ENCODE measurements at places on chromosomes 5 and 9.

- DNase-seq: no peak
Observed at GRCh38 chr5:45335978-45336377, 360.2 kb downstream of the HCN1 start.

DNA sequence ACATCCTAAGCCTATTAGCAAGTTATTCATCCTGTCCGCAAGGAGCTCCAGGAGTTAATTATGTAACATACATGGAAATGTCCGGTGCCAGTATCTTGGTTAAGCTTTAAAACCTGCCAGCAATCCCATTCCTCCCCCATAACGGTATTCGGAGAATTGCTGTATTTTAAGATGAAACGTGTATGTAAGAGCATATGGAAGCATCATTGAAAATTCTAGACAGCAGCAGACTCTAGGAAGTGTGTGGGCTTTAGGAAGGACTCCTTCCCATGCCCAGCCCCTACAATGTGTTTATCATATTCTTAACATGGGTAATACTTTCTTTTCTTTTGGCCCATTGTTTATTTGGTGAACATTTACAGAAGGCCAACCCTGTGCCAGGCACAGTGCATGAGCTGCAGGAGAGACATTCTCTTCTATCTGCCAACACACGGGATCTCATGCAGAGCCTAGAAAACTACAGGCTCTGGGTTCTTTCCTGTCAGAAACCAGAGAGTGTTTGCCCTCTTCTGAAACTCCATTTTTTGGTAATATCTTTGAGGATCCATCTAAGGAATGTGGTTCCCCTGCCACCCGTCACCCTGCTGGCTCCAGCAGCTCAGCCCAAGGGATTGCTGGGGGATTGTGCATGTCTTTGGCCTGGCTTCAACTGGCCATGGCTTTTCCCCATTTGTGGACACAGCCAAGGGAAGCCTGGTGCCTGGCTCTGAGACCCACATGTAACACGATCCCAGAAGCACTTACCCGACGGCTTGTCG is 15.1 kb downstream of the ANGPTL2 start:
- DNase-seq: no peak

- no peak for DNase-seq
Observed at GRCh38 chr5:17438027-17438426, 60.0 kb upstream of the TAF11L2 start.

DNA sequence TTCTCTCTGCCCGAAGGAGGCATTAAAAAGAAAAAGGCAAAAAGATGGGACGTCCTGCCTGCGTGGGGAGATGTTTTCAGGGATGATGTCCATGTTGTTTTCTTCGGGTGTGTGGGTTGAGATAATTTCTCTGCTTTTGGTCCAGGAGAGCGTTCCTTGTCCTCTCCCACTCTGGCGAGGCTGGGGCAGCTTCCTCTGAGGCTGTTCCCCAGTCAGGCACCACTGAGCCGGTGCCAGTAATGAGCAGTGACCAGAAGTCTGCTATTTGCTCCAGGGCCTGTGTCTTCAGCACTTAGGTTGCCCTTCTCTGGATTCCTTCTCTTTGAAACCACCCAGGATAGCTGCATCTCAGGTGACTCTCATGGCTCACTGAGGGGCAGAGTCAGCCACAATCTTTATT is 71.5 kb downstream of the ACER2 start:
- DNase-seq: no peak

DNA sequence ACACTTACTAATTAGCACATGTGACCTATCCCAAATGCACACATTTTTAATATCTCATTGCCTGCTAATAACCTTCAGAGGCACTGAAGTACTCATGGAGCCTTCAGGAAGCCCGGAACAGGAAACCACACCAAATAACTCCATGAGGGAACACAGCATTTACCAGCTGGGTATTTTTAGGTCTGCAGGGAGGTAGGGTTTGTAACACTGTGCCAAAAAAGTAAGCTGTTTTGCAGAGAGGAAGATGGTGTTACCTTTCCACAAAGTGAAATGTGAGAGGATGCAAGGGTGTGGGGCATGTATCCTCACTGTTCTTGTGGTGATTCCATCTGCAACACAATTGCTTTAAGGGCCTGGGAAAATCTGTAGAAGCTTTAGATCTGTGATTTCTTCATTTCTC is 64.4 kb downstream of the NUDT12 start:
- DNase-seq: peak; percentile 37

- no peak for DNase-seq
Observed at GRCh38 chr5:78335976-78336375, 24.4 kb upstream of the SCAMP1 start.

DNA sequence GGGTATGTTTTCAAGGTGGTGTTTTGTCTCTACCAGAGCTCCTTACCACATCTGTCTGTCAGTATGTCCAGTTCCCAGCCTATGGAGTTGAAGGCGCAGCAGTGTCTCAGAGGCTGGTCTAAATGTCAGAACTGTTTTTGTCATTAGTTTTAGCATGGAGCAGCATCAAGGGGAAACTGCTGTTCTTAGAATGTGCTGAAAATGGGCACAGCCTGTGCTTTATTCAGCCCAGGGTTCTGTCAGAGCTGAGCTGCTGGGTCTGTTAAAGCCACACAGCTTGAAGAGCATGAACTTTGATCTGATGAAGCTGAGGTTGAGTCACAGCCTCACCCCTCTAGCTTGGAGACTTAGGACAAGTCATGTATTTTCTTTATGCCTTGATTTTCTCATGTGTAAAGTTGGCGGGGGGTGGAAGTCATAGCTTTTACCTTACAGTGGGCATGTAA is 71.9 kb downstream of the RALGPS1 start:
- DNase-seq: no peak

DNA sequence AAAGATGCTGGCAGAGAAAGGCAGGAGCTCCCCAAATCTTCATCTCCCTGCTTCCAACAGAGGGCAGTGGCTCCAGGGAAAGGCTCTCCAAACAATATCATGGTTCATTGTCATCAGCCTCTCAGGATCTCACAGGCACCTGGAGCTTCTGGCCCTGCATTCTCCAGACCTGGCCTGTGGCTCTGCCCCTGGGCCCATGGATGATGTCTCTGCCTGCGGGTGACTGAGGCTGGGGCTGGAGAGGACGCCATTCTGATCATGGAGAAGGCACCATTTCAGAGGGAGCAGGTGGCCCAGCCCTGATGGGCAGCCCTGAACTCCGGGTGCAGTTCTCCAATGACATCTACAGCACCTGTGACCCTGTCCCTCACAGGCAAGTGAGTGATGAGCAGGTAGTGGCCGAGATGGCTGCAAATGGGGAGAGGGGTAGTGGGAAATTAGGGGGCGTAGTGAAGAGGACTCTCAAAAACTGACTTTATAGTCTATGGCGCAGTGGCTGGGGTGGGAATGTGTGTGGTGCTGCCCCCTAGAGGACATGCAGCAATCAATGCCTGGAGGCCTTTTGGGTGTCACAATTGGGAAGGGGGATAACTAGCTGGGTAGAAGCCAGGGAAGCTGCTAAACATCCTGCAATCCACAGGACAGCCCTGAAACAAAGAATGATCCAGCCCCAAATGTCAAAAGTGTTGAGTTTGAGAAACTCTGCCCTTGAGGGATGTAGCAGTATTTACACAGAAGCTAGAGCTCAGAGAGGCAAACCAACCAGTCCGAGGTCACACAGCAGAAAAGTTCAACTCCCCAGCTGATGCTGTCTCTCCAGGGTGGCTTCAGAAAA is 3.2 kb downstream of the SH3PXD2B start:
- peak; percentile 49 for DNase-seq

GRCh38 chr9:6631207-6631512 is 14.4 kb downstream of the GLDC start:
- no peak for DNase-seq

GRCh38 chr9:74770508-74771261 is 117.0 kb downstream of the TRPM6 start:
- DNase-seq: peak; percentile 61

GRCh38 chr5:142888469-142889085 is 118.4 kb downstream of the ARHGAP26 start:
- peak; percentile 66 for DNase-seq

DNA sequence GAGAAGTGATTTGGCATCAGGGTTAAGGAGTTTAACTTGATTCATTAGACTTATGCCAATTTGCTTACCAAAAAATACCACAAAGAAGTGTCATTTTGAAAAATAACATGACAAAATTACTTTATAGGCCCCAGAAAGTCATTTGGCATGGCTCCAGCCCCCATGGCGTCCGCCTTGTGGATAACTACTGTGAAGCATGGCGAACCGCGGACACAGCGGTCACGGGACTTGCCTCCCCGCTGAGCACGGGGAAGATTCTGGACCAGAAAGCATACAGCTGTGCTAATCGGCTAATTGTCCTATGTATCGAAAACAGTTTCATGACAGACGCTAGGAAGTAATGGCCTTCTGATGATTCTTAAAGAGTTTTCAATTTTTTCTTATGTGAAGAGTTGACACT is 35.4 kb upstream of the TGFBR1 start:
- peak; percentile 20 for DNase-seq

DNA sequence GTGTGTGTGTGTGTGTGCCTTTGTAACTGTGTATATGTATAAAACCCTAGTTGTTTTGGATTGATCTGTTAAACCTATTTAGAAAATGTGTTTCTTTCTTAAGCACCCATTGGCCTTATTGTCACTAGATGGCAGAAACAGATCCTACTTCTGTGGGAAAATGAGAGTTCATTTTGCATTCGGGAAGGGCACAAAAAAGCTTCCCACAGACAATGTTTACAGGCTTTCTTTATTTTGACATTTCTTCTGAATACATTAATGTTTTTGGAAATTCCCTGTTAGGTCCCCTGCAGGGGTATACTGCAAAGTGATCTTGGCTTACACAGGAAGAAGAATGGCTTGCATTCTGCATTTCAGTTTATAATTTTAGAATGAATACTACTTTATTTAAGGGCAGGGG is 481.8 kb upstream of the ARRDC3 start:
- DNase-seq: no peak

DNA sequence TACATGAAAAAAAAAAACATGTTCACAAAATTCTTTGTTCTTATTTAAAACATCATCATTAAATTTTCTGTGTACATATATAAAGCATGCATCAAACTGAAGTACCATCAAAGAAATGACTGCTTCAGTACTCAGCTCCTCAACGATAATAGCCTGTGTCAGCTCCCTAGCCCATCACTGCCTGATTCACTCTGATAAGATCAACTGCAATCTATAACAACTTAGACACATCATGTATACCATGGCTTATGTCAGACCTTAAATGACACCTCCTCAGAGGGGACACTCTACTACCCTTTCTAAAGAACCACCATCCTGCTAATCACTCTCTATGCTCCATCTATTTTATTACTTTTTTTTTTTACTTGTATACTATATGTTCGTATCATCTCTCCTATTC is 200.5 kb upstream of the TLE4 start:
- no peak for DNase-seq

GRCh38 chr9:99998266-99998665 is 91.8 kb downstream of the STX17 start:
- no peak for DNase-seq

GRCh38 chr5:150001660-150002486 is 1.3 kb downstream of the HMGXB3 start:
- DNase-seq: peak; percentile 70

DNA sequence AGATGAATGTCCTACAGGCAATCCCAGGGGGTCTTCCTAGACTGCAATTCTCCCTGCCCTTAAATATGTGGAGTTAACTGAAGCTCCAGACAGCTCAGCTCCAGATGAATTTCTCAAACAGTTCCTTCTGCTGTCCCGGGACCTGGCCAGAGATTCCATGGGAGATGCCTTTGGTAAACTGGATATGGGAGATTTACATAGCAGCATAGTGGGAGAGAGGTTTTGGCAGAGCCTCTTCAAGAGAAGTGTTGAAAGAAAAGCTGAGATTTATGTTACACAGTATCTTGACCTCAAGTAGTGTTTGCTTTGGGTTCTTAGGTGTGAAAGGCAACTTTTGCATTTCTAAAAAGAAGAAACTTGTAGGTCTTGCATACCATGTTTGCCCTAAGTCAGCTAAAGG is 364.9 kb downstream of the ARRDC3 start:
- DNase-seq: peak; percentile 17

DNA sequence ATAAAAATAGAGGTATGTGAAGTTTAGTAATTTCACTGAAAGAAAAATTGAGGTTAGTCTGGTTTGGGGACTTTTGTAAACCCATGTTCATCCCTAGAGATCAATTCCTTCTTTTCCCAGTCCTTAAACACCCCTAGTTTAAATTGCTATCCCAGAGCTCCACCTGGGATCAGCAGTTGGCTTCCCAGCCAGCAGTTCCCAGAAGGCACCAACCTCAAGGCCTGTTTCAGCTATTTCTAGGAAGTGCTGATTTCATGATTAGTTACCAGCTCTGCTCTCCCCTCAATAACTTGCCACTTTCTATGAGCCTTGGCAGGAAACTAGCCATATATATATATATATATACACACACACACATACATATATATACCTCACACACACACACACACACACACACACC is 30.5 kb downstream of the EPB41L4B start:
- DNase-seq: no peak

DNA sequence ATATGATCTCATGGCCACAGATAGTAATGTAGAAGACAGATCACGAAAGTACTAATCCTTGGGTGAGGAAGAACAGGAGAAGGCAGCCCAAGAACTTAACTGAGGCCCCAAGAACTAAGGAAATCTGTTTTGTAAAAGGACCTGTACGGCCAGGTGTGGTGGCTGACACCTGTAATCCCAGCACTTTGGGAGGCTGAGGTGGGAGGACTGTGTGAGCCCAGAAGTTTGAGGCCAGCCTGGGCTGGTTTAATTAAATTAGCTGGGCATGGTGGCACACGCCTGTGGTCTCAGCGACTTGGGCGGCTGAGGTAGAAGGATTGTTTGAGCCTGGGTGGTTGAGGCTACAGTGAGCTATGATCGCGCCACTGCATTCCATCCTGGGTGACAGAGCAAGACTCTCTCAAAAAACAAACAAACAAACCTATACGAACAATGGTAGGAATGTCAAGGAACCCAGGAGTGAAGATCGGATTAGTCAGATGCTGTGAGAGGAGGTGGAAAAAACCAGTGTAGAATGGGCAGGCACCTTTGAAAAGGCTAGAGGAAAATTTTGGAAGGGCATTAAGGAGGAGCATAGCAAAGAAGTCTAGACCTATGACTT is 283.8 kb upstream of the DMRT1 start:
- DNase-seq: no peak

DNA sequence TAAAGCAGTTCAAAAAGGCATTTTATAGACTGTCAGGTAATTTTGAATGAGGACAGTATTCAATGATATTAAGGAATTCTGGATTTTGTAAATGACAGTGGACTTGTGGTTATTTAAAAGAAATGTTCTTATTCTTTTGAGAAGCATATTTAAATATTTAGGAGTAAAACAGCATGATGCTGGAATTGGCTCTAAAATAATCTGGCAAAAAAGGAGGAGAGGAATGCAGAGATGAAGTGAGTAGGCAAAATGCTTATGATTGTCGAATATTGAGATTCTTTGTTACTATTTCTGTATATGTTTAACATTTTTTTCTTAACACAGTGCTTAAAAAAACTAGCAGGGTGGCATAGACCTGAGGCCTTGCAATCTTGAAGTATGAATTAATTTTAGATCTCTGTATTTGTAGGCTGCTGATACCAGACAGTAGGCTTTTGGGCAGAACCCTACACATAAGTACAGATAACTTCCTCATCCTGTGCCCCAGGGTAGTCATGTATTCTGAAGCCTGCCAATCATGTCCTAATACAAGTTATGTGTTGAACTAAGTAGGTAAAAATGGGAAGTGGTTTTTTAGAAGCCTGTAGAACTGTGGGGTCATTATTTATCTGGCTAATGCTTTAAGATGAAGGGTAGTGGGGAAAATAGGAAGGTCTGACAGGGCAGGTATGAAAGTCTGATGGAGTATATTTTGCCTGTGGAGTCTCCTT is 9.4 kb downstream of the CD180 start:
- DNase-seq: no peak
